ENCODE measurements at places on chromosomes 3 and 15.

DNA sequence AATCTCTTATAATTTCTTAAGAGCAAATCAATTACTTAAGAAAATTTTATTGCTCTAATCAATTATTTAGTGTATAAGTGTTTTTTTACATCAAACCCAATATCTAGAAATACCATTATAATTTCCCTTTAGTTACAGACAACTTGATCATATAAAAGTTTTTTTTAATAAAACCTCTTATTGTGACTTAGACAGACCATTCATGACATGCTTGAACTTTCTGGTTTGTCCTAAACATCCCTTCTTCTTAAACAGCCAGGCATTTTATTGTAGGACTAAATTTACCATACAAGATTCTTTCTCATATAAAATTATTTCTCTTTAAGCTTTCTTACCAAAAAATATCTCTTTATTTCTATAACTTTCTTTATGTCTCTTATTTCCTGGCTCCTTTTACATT is 164.5 kb downstream of the SUCNR1 start:
- DNase-seq = no peak

DNA sequence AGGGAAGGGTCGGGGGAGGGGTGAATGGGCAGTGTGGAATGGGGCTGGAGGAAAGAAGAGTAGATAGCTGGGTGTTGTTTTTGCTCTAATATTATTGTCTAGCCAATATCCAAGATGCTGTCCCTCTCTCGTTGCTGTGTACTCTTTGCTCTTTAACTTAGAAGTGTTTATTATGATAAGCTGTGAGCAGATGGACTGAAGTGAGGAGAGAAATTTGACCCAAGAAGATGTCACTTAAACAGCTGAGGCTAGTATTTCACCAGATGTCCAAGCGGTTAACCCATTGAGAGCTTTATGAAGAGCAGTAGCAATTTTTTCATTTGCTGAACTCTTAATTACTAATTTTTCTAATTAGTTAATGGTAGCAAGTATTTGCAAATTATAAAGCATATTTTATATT is 212.2 kb upstream of the TP63 start:
- no peak for DNase-seq

GRCh38 chr3:145088917-145089316 is 1072.1 kb downstream of the PLOD2 start:
- no peak for DNase-seq

DNA sequence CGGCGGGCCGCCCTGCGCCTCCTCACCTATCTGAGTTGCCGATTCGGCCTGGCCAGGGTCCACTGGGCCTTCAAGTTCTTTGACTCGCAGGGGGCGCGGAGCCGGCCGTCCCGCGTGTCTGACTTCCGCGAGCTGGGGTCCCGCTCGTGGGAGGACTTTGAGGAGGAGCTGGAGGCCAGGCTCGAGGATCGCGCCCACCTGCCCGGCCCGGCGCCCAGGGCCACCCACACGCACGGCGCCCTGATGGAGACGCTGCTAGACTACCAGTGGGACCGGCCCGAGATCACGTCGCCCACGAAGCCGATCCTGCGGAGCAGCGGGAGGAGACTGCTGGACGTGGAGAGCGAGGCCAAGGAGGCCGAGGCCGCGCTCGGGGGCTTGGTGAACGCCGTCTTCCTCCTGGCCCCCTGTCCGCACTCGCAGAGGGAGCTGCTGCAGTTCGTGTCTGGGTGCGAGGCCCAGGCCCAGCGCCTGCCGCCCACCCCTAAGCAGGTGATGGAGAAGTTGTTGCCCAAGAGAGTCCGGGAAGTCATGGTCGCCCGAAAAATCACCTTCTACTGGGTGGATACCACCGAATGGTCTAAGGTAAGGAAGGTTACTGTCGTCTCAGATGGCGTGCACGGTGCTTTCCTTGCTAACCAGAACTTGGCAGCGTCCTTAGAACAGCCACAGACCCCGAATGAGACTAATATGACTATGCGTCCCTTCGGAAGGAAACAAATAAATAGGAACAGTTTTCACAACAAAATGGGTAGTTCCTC is 567 bp downstream of the TICRR start:
- DNase-seq = peak; percentile 6

DNA sequence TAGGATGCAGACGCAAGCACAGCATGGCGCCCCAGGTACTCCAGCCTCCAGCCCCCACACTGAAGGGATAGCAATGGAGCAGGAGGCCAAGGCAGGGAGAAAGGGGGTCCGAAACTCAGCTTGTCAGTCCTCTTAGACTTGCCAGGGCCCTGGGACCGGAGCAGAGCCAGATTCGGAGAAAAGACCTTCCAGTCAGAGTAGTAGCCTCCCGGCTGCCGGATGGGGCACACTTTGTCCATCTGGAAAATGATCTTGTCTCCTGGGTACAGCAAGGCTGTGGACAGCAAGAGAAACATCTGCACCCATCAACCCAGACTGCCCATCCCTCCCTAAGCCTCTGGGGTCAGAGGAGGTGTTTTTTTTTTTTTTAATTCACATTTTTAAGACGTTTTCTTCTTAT is 24.3 kb downstream of the EFCAB12 start:
- no peak for DNase-seq

DNA sequence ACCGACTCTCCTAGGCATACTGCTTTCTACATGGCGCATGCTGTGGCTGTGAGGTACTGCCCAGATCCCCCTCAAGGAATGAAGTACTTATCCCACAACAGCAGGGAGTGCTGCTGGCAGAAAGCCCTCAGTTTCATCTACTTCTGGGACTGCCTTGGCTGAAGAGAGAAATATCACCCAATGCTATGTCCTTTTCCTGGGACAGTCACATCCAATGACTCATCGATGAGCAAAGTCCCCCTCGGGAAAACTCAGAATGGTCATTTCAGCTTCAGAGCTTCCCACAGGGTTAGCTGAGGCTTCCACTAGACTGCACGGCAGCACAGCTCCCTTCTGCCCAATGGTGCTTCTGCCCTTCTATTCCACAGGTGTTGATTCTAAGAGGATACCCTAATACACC is 3.6 kb upstream of the NMD3 start:
- no peak for DNase-seq

- DNase-seq = no peak
Measured at GRCh38 chr3:133973249-133973980, 56.3 kb downstream of the SLCO2A1 start.

- no peak for DNase-seq
Measured at GRCh38 chr3:9949115-9949514, 3.1 kb downstream of the PRRT3 start.

All from activated CD8-positive, alpha-beta memory T cell treated with anti-CD3 and anti-CD28 coated beads for 48 hours (primary cell).